Activated CD4-positive, alpha-beta T cell treated with anti-CD3 and anti-CD28 coated beads for 24 hours (primary cell): ENCODE measurements at places on chromosomes 1 and 21.

- DNase-seq = no peak
Measured at GRCh38 chr1:99943223-99943794, 26.5 kb upstream of the SLC35A3 start.

DNA sequence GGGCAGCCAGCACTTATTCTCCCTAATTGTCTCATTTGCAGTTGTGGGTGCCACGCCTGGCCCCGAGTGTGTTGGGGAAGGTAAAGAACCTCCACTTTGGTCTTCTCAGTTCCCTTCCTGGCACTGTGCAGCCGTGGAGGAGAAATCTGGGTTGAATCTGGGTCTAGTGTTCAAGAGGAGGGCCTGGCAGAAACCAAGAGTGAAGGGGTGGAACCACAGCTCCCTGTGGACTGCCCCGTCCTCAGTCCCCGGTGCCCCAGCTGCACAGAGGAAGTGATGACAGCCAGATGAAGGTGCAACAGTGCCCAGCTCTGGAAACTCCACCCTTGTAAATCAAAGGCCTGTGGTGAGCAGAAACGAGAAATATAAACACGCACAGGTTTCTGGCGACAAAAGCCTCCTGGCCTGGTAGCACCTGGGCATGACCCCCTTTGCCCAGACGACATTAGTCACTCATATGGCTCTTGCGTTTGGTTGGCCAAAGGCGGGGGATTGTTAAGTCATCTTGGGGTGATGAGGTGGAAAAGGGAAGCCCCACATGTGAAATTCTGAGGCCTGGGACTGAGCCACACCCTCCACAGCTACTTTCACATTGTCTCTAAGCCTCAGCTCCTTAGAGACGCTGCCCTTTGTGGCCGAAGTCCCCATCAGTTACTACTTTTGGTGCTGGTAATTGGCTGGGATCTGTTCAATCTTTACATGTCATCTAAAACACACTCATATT is 4.2 kb upstream of the ECE1 start:
- DNase-seq = peak; percentile 73

DNA sequence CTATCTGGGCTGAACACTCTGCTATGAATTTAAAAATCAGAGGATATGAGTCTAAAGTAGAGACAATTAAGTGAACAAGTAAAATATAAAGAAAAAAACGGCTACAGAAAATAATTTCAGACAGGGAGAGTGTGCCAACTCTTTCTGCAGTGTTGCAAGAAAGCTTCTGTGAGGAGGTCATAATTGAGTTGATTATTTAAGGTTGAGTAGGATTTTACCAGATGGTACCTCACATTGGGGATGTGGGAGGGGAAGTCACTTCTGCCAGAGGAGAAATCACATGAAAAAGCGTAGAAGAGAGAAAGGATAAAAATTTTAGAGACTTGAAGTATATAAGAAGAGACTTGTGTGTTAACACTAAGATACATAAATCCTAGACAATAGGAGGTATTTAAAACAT is 238.0 kb upstream of the NCAM2 start:
- DNase-seq = no peak

GRCh38 chr1:227270554-227270953 is 47.7 kb downstream of the CDC42BPA start:
- DNase-seq = no peak

DNA sequence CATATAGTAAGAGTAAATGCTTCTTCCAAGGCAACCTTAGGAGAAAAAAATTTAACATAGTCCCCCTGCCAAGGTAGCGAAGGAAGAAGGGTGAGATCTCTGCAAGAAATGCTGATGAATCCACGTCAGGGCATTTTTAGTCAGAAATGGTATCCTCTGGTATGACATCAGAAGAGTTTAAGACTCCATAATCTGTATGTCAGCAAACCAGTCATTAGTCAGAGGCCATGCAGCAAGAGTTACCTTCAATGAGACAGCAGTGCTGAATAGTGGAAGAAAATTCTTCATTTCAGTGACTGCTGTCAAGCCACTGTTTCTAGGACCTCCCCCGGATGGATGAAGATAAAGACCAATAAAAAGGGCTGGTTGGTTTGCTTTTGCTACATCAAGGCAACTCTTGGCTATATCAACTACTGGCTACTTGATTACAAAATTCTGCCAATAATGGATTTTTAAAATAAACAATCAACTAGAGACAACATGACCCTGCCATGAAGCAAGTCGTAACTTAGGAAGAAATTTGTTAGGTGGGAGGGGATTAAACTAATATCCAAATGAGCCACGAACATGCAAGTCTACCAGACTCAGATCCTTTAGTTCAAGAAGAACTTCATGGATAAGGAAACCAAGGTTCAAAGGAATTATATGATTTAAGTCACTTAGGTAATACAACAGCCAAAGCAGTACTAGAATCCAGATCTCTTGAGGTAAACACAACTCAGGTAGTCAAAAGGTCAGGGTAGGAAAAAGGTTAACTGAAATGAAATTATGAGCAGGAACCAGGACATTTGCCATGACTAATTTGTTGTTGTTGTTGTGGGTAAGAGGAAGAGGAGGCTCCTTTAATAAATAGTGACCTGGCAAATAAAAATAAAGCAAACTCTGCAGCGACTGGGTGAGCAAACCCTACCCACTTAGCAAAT is 25.6 kb upstream of the GUCA2A start:
- no peak for DNase-seq

DNA sequence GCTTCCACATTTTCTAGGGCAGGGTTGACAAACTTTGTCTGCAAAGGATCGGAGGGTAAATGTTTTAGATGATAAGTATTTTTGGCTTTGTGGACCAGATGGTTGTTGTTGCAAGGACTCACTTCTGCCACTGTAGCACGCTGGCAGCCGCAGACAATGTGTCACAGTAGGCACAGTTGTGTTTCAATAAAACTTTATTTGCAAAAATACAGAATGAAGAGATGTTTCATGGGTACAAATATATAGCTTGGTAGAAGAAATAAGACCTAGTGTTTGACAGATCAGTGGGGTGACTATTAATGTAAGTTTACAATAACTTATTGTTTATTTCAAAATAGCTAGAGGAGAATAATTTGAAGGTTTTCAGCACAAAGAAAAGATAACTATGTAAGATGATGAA is 127.8 kb downstream of the GRIK3 start:
- no peak for DNase-seq

DNA sequence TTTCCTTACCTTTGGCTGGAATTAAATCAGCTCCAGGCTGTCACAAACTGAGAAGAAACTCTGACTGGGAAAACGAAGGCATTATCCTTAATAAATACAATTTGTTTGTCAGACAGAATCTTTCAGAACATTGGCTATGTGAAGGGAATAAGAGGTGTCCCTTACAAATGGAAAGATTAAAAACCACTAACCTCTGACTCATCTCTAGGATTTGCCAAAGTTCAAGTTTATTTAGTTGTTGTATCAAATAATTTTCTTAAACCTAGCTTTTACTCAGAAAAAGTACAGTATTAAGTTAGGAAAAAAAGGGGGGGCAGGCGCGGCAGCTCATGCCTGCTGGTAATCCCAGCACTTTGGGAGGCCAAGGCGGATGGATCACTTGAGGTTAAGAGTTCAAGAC is 15.7 kb downstream of the SERTAD4 start:
- DNase-seq = no peak

DNA sequence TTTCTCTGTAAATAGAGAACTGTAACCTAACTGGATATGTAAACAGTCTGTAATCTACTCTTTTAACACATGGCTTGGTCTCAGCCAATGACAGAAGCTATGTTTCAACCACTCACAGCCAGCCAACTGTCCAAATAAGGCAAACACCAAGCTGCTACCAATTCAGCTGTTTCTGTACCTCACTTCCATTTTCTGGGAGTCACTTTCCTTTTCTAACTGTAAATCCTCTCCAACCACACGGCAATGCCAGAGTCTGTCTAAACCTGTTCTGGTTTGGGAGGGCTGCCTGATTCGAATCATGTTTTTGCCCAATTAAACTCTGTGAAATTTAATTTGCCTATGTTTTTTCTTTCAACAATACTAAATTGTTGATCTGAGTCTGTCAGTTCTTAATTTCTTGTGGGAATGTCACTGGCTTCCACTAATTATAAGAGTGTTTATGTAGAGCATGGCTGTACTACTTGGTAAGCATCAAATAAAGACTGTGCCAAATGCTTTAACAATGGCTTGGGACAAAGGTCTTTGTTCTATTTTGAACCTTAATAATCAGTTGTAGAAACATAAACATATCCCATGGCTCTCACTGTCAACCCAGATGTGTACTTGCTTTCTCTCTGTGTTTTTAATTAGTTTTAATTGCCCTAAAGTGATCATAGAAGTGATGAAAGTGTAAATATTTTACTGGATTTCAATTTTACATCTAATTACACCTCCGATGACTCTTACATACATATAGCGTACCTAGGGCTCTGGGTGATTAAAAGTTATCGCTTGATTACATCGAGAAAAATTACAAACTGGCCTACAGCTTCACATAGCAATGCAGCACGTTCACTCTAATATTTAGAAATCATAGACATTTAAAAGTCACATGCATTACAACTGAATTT is 1144.6 kb upstream of the TMPRSS15 start:
- DNase-seq = no peak

- DNase-seq = no peak
Measured at GRCh38 chr1:202037706-202038296, 27.4 kb downstream of the ELF3 start.

GRCh38 chr21:33286076-33286475 is 19.9 kb downstream of the IL10RB start:
- no peak for DNase-seq

DNA sequence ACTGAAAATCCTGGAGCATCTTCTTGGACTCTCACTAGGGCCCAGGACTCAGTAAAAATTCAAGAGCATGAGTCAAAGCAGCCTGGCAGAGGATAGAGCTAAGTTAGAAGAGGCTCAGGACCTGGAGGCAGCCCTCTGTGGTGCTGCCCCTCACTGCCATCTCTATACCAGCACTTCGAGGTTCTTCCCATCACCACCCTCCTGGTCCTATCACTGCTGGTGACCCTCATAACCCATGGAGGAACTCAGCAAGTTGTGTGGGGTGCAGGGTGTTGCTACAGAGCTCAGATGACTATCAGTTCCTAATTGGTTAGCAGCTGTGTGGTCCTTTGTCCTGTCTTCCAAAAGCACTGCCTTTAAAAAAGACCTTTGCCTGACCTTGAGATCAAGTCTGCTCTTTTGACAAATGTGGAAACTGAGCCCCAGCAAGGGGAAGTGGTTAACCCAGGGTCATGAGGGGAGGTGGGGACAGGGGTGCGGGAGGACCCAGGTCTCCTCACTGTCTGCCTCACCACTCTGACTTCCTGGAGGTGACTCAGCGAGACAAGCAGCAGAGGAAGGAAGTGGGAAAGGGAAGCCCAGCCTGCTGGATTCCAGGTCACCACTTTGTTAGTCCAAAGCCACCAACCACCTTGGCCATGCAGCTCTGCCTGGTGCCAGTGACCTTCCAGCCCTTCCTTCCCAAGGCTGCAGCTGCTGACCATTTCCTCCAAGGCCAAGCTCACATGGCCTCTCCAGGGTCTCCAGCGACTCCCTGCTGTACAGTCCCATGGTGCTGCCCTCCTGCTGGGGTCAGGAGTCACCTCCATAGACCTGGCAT is 199.4 kb upstream of the EDN2 start:
- DNase-seq = no peak

GRCh38 chr1:161044908-161045735 is 655 bp downstream of the USF1 start:
- DNase-seq = no peak

- no peak for DNase-seq
Measured at GRCh38 chr1:66240491-66241484, 293.2 kb upstream of the SGIP1 start.

DNA sequence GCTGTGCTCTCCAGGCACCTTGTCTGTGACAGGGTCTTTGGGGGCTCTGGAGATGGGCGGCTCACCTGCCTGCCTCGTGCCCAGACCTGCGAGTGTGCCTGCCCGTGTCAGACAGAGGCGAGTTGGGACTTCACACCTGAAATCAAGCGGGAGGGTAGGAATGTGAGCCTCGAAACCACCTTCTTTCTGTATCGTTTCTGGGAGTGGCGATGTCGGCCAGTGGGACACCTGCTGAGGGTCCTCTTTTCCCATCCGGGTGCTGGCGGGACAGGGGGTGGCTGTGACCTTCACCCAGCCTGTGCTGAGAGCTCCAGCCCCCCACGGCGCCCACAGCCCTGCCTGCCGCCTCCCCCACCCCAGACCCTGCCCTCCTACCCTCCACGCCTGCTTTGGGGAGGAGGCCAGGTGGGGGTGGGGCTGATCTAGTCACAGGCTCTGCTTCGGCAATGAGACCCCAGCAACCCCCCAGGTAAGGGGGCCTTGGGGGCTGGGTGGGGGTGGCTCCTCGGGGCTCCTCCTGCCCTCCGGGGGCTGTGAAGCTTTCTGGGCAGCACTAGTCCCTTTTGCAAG is 15.6 kb upstream of the FAAP20 start:
- DNase-seq = no peak

DNA sequence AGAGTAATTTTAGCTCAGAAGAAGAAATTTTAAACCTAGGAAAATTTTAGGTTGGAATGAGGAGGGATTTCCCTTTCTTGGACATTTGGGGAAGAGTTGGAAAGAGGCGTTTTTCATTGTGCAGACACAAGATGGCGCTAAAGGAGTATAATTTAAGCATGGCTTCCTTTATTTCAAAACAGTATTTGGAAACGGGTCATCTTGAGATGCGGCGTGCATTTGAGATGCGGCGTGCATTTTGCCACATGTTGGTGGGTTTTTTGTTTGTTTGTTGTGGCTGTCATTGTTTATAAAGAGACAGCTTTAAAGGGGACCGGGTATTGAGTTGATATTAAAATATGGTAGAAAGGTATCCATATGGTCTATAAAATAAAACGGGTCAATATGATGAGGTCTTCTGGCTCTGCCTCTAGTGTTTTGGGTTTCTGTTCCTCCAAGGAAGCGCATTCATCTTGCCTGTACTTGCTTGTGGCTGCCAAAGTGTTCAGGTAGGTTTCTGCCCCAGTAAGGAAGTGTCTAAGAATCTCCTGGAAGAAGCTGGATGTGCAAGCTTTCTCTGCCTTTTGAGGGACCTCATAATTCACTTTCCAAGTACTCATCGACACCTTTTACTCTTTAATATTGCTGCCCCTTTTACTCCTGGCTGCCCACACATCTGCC is 210.3 kb downstream of the SLC35F3 start:
- DNase-seq = no peak

DNA sequence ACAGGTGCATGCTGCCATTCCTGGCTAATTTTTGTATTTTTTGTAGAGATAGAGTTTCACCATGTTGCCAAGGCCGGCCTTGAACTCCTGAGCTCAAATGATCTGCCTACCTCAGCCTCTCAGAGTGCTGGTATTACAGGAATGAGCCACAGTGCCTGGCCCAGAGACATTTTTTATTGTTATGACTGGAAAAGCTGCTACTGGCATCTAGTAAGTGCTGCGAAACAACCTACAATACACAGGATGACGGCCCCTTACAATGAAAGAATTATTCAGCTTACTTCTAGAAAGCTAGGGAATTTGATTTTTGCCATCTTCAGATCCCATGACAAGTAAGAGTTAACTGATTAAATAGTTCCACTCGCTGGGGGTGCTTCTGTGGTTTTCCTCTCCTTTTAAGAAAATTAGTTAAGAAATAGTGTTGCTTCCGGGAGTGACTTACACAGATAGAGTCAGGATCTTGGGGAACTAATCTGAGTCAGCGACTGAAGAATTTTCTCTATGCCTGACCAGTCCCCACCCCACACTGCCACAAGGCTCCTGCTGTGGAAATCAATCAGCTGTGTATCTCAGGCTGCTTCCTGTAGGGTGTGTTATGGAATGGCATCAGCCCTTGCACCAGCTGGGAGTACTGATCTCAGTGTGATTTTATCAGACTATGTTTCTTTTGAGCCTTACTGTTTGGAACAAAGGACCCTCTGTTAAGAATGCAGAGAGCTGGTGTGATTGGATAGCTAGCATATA is 93.0 kb upstream of the BMP8A start:
- DNase-seq = no peak

- no peak for DNase-seq
Measured at GRCh38 chr1:77983997-77984355, 5.1 kb upstream of the FUBP1 start.

GRCh38 chr1:201020721-201021629 is 2.5 kb downstream of the KIF21B start:
- no peak for DNase-seq
